ENCODE measurements at places on chromosomes 3 and 15.

DNA sequence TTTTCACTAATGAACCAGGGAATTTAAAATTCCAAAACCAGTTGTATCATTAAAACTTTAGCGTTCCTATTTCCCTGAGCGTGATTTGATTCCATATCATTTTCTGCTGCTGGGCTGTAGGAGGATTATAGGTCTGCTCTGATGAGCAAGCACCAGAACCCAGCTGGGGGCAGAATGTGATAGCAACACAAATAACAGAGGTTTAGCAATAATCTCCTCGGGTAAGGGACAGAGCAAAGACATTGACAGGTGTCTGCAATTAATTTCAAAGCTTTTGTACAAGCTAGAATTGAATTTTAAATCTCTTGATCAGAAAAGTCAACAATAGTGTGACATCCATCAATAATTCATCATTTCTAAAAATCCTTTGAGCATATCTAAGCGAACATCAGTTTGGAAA lies 163.4 kb upstream of the RAP2B start:
- no peak for DNase-seq

GRCh38 chr3:126491221-126492013 lies 15.7 kb upstream of the ZXDC start:
- no peak for DNase-seq

- no peak for DNase-seq
Observed at GRCh38 chr3:42264399-42265058, 1.5 kb downstream of the CCK start.

DNA sequence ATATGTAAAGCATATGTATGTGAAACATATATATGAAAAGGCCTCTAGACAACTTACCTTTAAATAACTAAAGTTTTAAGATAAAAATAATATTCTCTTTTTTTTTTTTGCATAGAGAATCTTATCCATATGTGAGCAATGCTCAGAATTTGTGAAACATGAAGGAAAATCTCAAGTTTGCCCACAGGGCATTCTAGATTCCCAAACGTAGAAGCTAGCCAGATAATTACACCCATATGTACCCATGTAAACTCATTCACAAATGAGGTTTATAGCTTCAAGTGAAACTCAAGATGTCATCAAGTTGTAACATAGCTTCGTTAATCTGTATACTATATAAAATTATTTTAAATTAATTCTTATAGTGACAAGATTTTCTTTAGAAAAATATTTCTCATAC lies 537.3 kb upstream of the NR2F2 start:
- no peak for DNase-seq

GRCh38 chr15:65375871-65376607 lies 1.8 kb downstream of the IGDCC3 start:
- no peak for DNase-seq

DNA sequence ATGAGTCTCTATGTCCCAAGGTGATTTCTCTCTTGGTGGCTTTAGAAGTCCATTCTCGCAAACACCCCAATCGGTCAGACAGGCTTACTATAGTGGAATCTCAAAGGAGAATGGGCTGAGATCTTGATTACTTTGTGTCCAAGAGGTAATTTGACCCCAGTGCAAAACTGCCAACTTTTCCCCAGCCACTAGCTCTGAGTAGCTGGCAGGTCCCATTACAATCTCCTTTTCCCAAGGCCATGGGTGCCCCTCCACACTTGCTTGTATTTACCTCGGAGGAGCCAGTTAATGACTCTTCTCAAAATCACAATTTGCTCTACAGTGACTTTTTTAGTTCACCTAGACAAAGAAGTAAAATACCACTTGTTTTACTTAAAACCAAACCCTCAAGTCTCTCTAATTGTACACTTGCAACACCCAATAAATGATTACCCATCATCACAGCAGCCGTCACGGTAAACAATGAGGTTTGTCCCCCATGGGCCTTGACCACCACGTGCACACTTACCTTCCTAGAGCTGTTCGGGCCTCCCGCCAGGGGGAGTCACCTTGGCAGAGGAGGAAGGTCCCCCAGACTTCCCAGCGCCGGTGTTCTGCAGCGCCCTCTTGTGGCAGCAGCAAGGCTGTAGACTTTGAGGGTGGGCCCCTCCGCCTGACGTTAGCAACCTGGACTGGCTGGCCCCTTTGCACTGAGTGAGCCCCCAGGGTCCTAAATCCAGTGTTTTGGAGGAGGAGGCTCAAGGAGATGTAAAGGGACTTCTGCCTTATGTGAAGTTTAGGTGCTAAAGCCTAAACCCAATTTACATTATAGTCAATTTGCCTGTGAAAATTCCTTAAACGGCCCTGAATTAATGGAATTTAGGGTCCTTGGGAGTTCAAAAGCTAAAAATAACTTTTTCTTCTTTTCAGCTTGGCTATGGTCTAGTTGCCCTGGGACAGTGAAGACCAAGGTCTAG lies 18.7 kb upstream of the HDAC11 start:
- no peak for DNase-seq

DNA sequence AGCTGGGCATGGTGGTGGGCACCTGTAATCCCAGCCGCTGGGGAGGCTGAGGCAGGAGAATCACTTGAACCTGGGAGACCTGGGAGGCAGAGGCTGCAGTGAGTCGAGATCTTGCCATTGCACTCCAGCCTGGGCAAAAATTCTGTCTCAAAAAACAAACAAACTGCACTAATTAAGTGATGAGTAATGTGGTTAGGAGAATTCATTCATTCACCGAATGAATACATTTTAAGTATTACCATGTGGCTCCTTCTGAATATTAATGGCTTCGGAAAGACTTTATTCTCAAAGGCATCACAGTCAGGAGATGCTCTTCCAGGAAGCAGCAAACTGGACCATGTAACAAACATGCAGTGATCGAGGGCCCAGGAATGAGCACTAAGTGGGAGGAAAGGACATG lies 23.6 kb downstream of the SPTSSB start:
- DNase-seq: no peak

DNA sequence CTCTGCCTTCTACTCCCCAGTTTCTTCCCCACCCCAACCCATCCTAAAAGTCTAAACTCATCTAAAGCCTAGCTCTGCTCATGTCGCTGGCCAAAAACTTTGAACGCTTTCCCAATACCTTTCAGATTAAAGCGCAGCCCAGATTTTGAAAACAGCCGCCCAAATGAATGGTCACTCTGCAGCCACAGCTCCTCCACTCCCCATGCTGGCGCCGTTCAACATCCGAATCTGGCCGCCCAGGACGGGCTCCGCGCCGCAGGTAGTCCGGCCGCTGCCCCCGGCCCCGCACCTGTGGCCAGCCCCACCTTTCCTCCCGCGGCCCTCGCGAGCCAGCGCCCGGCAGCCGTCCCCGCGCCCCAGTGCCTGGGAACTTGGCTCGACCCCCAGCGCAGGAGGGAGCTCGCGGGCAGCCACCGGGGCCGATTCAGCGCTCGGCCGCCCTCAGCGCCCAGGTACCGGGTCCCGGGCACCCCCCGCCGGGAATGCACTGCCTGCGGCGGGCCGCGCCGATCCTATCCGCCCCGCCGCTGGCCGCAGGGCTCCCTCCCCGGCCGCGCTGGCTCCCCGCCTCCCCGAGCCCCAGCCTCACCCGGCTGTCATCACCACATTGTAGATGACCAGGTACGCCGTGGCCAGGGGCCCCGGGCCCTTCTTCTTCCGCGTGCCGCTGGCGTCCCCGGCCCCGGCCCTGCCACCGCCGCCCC lies 417 bp downstream of the HACD2 start:
- DNase-seq: peak; percentile 55

- DNase-seq: no peak
Observed at GRCh38 chr3:71488391-71488809, 95.1 kb downstream of the FOXP1 start.

- no peak for DNase-seq
Observed at GRCh38 chr3:128730471-128730870, 4.5 kb downstream of the RAB7A start.

GRCh38 chr3:6439226-6439625 lies 421.7 kb upstream of the GRM7 start:
- DNase-seq: no peak

- no peak for DNase-seq
Observed at GRCh38 chr3:49701388-49702077, 12.2 kb downstream of the RNF123 start.

- no peak for DNase-seq
Observed at GRCh38 chr3:126419886-126420786, 25.4 kb downstream of the CFAP100 start.

DNA sequence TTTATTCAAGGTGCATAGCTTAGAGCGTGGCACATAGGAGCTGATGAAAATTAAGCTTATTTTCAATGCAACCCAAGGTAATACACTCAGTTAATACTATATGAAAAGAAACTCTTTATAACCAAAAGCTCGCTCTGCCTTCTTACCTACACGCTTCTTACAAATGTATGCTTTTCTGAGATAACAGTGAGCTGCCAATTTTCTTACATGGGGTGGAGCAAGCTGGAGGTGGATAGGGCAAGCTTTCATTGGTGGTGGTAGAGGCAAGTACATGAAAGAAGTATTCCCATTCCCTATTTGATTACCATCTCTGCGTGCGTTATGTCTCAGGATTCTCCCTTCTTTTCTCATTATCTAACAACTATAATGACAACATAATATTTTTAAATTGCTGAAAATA lies 8.9 kb downstream of the DZIP3 start:
- no peak for DNase-seq

DNA sequence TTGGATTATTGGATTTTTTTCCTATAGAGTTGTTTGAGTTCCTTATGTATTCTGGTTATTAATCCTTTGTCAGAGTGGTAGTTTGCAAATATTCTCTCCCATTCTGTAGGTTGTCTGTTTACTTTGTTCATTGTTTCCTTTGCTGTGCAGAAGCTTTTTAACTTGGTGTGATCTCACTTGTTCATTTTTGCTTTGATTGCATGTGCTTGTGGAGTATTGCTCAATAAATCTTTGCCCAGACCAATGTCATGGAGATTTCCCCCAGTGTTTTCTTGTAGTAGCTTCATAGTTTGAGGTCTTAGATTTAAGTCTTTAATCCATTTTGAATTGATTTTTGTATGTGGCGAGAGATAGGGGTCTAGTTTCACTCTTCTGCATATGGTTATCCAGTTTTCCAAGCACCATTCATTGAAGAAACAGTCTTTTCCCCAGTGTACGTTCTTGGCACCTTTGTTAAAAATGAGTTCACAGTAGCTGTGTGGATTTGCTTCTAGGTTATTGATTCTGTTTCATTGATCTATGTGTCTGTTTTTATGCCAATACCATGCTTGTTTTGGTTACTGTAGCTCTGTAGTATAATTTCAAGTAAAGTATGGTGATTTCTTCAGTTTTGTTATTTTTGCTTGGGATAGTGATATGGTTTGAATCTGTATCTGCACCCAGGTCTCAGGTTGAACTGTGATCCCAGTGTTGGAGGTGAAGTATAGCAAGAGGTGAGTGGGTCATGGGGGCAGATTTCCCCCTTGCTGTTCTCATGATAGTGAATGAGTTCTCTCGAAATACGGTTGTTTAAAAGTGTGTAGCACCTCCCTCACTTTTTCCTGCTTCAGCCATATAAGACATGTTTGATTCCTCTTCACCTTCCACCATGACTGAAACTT lies 46.1 kb upstream of the TNFSF10 start:
- DNase-seq: no peak

DNA sequence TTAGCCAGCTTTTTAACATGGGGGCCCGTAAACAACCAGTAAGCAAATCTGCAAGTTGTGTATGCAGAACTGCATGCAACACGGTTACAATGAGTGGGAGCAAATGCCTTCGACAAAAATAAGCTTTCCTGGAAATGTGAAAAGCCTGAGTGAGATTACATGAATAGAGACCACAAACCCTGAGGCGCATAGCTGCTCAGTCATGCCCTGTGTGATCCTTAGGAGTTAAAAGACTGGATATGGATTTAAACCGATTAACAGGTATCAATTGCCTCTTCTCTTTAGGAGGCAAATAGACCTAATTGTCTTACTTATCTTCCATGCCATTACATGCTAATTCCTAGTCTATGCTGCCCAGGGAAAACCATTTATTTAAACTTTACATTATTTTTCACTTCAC lies 810.3 kb downstream of the ROBO1 start:
- no peak for DNase-seq

DNA sequence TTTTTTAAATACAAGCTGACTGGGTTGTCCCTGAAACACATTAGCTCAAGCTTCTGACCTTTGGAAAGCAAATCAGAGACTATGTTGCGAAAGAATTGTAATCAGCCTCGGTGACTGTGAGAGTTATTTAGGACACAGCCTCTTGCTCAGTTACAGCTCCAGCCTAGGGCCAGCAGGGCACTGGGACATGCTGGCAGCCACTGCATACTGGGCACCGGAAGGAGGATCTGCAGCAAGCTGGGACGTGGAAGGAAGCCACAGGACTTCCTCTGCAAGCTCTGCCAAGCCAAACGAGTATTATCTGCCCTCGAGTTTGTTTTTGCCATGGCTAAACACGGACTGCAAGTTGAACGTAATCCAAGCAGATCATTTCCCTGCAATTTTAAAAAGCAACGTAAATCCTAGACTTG lies 24.4 kb upstream of the COPG1 start:
- peak; percentile 36 for DNase-seq

- peak; percentile 72 for DNase-seq
Observed at GRCh38 chr3:195892105-195893043, 16.0 kb downstream of the TNK2 start.

- no peak for DNase-seq
Observed at GRCh38 chr15:90362936-90363212, 10.8 kb downstream of the ZNF774 start.

- no peak for DNase-seq
Observed at GRCh38 chr3:52110502-52110901, 43.7 kb downstream of the POC1A start.

DNA sequence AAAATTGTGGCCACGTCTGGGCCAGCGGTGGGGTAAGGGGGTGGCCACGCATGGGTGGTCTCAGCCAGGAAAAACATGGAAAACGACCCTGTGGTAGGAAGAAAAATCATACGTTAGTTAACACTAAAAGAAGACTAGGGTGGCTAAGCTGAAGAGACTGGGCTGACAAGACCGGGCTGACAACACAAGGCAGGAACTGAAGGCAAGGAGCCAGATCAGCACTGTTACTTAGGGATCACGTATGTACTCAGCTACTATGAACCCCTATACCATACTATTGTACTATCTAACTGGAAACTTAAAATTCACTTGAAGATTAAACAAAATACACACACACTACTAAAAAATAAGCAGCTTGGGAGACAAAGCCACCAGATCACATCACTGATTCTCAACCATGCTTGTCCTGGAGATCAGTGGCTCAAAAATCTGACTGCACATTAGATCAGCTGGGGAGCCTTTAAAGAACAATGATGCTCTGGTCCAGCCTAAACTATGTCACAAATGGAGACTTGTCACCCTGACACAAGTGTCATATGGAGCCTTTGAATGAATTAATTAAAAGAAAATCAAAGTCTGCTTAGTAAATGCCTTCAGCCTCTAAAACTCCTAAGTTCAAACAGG lies 442.2 kb downstream of the SHQ1 start:
- no peak for DNase-seq

- no peak for DNase-seq
Observed at GRCh38 chr15:85306946-85307686, 73.3 kb upstream of the AKAP13 start.

GRCh38 chr15:100680726-100681125 lies 78.3 kb downstream of the ASB7 start:
- DNase-seq: no peak

- DNase-seq: no peak
Observed at GRCh38 chr3:193040836-193041672, 123.4 kb upstream of the MB21D2 start.

GRCh38 chr3:99484871-99485270 lies 153.5 kb upstream of the COL8A1 start:
- DNase-seq: no peak

- no peak for DNase-seq
Observed at GRCh38 chr3:150725548-150725947, 21.8 kb upstream of the ERICH6 start.

- no peak for DNase-seq
Observed at GRCh38 chr15:59300618-59301139, 72.0 kb downstream of the MYO1E start.

- no peak for DNase-seq
Observed at GRCh38 chr15:68337826-68338225, 60.3 kb downstream of the FEM1B start.

Data from hypothalamus (tissue), 51 donors.